Esophagus mucosa (tissue), 1 donor: ENCODE measurements at places on chromosomes 12 and 14.

DNA sequence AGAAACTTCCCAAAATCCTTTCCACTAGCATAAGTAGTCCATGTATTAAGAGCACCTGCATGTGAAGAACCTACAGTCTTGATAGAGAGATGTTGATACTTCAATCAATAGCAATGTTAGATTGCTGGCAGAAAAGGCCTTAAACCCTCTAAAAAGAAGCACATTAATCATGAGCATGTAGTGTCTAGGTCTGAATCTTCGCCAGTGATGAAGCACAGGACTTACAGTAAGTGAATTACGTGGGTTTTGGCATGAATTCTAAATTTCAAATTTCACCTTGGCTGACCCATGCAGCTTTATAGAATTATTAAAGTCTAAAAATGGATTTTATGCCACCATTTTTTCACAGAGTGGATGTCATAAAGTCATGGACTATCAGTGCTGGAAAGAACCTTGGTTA lies 791.6 kb upstream of the NOVA1 start:
- no peak for ATAC-seq

DNA sequence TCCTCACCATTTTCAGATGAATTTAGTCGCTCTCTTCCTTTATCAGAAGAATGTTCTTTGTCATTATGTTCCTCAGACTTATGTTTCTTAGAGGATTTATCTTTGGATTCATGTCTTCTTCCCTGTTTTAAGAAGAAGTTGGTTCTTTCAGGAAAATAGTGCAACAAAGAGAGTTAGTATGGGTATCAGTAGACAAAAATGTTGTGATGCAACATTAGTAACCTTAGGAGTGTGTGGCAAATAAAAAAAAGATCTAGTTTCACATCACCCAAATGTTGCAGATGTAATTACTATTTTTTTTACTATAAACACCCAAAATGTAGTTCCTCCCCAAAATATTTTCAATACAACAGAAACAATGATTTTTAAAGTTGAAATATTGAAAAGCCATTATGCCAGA lies 7.8 kb downstream of the RSRC2 start:
- no peak for ATAC-seq

DNA sequence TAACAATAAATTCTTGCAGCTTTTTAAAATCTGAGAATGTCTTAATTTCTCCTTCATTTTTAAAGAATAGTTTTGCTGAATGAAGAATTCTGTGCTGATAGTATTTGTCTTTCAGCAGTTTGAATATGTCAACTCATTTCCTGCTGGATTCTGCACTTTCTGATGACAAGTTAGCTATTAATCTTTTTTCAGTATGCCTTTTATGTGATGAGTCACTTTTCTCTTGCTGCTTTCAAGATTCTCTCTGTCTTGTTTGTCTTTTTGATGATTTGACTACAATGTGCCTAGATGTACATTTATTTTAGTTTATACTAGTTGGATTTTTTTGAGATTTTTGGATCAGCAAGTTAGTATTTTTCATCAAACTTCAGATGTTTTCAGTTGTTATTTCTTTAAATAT lies 87.9 kb upstream of the AVPR1A start:
- no peak for ATAC-seq

- ATAC-seq: no peak
Observed at GRCh38 chr12:119721306-119721705, 53.4 kb downstream of the PRKAB1 start.

DNA sequence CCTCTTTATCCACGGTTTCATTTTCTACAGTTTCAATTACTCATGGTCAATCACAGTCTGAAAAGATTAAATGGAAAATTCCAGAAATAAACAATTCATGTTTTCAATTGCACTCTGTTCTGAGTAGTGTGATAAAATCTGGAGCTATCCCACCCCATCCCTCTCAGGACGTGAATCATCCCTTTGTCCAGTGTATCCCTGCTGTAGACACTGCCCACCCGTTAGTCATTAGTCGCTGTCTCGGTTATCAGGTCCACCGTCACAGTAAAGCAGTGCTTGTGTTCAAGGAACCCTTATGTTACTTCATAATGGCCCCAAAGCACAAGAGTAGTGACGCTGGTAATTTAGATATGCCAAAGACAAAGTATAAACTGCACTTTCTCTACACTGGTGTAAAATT lies 141.0 kb upstream of the LMNTD1 start:
- no peak for ATAC-seq

DNA sequence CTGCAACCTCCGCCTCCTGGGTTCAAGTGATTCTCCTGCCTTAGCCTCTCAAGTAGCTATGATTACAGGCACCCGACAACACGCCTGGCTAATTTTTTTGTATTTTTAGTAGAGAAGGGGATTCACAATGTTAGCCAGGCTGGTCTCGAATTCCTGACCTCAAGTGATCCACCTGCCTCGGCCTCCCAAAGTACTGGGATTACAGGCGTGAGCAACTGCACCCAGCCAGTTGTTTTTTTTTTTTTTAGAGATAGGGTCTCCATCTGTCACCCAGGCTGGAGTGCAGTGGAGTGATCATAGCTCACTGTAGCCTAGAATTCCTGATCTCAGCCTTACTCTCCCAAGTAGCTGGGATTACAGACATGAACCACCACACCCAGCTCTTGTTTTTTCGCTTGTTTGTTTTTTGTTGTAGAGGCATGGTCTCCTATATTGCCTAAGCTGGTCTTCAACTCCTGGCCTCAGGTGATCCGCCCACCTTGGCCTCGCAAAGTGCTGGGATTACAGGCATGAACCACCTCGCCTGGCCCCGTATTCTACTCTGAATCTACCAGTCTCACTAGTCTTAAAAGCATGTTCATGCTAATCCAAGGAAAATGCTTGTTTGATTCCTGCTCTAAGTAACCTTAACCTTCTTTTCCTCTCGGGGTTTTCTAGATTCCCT lies 31.7 kb upstream of the STRN3 start:
- ATAC-seq: no peak

DNA sequence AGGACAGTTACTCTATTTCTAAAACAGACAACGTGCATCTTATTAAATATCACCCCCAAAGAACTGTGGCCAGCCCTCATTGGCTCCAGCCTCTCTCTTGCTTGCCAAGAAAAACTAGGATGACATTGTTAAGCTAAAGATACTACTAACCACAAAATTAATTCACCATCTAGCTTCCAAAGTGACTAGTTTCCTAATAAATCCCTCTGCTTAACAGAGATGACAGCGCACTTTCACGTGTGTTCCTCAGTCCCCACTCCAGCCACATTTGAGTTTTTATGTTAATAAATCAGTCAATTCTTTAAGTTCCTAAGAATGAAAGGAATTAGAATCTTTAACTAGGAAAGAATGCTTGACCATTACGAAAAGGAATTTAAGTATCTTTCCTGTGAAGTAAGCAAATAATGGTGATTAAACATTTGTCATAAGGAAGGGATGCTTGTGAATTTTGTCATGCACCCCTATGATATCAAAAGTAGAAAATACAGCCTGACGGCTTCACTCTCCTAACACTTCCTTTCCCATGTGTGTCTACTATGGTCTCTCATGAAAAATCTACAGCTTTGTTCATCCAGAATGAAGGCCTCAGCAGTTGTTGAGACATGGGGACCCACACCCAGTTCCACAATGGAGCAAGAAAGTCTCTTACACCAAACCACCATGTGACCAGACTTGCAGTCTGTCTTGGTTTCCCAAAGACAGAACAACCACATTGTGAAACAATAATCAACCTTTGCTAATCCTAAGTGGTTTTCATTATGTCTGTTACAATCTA lies 8.1 kb downstream of the CORO1C start:
- ATAC-seq: peak; percentile 51

GRCh38 chr14:44149597-44149996 lies 357.5 kb downstream of the FSCB start:
- no peak for ATAC-seq

- ATAC-seq: no peak
Observed at GRCh38 chr12:2607881-2608607, 186.7 kb upstream of the FKBP4 start.

DNA sequence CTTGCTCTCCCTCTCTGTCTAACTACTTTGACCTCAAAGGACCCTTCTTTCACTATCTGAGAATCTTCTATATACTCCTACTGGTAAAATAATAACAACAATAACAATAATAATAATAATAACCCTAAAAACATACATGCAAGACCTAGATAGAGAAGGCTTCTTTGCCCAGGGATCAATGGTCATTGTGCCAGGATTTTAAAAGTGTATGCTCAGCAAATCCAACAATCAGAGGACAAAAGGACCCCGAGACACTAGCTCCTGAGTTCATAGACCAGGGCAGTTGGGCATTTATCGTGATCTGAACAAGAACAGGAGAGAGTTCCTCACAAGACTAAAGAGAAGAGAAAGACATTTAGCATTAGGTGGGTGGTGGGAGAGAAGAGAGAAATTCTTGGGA lies 358.5 kb downstream of the DAD1 start:
- ATAC-seq: no peak

DNA sequence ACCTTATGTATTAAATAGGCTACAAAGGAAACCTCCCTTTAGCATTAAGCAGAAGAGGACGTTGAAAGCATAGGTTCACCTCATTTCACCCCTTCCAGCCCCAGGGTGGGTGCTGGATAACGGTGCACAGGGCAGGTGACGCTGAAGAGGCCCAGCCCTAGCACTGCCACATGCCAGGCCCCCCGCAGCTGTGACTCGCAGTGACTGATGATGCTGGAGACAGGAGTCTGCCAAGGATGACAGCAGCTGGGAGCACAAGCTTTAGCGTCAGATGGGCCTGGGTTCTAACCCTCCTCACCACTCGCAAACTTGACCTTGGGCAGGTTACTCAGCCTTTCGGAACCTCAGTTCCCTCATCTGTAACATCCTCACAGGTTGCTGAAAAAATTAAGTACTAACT lies 76.7 kb downstream of the TBK1 start:
- ATAC-seq: no peak

- no peak for ATAC-seq
Observed at GRCh38 chr14:93834699-93835371, 46.5 kb upstream of the PRIMA1 start.

GRCh38 chr12:111319600-111320257 lies 49.2 kb downstream of the PHETA1 start:
- no peak for ATAC-seq

DNA sequence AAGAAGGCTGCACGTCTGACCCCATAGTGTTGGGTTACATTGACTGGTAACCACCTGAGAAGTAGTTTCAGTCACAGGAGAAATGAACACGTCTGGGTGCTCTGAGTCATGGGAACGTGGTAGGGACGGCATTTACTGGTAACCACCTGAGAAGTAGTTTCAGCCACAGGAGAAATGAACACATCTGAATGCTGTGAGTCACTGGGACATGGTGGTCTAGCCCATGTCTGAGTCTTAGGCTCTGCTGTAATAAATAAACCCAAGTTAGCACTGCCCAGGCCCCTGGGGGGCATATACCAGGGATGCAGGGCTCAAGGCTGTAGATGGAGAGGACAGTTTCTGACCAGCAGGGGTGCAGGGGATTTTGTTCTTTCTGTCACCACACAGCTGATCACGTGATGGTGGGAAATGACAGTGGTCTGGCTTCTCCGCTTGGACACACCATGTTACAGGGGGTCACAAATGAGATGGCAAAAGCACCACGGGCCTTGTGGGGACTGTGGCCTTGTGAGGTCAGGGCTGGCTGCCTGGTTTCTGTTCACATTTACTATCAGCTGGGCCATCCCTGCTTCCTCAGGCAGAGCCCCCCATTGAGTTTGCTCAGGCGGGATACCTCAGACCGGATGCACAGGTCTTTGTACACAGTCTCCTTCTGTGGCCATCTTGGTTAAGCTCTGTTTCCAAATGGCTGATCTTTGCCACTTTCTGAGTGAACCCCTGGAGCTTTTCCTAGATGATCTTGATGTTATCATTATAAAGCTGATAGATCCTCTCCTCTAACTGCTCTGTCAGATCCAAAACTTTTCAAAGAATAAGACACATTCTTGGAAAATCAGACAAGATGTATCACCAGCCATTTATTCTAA lies 9.8 kb upstream of the C12orf42 start:
- peak; percentile 78 for ATAC-seq

DNA sequence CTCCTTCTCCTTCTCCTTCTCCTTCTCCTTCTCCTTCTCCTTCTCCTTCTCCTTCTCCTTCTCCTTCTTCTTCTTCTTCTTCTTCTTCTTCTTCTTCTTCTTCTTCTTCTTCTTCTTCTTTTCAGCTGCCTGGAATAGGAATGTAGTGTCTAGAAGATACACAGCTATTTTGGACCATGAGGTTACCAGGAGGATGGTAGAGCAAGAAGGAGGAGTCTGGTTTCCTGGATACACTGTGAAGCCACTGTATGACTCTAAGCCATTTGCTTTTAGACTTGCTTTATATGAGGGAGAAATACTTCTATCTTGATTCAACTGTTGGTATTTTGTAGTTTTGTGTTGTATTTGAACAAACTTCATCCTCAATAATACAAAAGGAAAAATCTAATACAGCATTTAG lies 3.0 kb upstream of the MYBPC1 start:
- no peak for ATAC-seq

DNA sequence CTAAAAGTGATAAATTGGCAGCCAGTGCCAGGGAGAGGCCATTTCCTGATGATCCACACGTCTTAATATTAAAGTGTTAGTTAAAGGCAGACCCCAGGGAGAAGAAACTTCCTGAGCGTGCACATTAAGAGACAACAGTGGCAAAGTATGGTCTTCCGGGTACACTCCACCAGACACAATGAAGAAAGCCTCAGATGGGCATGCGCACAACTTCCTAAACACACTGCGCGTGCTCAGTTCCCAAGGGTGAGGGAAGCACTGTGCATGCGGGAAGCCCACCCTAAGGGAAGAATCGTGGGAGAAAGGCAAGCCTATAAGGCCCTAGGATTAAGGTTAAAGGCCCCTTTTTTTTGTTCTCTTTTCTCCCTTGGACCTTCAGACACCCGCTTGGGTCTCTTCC lies 140.7 kb upstream of the CDKN3 start:
- ATAC-seq: no peak

DNA sequence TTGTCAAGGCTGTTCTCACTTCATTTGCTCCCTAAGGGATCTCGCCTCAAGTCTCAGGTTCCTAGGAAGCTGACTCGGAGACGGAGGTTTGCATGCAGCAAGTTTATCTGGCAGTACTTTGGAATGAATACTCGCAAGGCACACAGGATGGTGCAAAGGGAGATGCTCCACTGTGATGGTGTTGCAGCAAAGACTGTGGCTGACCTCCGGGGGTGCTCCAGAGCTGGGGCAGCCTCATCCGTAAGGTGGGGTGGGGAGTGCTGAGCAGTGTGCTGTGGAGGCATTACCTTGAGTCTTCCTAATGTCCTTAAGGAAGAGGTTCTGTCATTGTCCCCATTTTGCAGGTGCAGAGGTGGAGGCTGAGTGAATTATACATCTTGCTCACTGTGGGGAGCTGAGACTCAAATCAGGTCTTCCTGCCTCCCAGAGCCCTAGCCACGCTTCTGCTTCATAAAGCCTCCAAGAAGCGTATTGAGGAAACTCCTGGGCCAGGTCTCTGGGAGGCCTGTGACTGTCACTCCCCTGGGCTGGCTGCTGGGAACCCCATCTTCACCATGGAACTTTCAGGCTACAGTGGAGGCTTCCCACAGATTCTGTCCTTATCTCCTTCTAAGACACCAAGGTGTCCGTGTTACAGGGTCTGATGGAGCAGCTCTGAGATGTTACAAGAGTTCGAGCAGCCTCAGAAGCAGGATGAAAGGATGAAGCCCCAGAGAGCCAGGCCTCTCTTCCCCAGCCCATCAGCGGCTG lies 39.5 kb downstream of the GALNT16 start:
- ATAC-seq: peak; percentile 38

GRCh38 chr12:120800665-120801064 lies 75.0 kb downstream of the ACADS start:
- ATAC-seq: no peak

GRCh38 chr14:101877766-101878165 lies 86.6 kb upstream of the DYNC1H1 start:
- ATAC-seq: no peak

GRCh38 chr12:75658901-75659823 lies 147.8 kb upstream of the KRR1 start:
- ATAC-seq: peak; percentile 46
